ENCODE measurements at places on chromosomes 6 and 20.

GRCh38 chr6:43280234-43280633 lies 17.8 kb upstream of the SLC22A7 start:
- DNase-seq: no peak

DNA sequence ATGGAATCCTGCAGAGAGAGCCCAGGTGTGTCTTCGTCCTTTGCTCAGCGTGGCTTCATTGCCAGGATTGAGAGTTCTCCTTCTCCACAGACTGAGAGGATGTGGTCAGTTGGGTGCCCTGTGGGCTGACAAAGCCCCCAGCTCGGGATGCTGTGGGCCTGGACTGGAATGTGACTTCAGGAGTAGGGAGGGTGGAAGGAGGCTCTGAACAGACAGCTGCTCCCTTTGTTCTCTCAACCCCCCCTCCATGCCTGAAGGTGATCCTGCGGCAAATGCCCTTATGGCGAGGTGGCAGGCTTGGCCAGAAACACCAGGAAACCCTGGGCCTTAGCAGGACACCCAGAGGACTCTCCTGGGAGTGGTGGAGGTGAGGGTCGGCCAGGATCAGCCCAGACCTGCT lies 1.8 kb upstream of the CST5 start:
- DNase-seq: no peak

GRCh38 chr6:327538-328116 lies 35.3 kb downstream of the DUSP22 start:
- DNase-seq: no peak

DNA sequence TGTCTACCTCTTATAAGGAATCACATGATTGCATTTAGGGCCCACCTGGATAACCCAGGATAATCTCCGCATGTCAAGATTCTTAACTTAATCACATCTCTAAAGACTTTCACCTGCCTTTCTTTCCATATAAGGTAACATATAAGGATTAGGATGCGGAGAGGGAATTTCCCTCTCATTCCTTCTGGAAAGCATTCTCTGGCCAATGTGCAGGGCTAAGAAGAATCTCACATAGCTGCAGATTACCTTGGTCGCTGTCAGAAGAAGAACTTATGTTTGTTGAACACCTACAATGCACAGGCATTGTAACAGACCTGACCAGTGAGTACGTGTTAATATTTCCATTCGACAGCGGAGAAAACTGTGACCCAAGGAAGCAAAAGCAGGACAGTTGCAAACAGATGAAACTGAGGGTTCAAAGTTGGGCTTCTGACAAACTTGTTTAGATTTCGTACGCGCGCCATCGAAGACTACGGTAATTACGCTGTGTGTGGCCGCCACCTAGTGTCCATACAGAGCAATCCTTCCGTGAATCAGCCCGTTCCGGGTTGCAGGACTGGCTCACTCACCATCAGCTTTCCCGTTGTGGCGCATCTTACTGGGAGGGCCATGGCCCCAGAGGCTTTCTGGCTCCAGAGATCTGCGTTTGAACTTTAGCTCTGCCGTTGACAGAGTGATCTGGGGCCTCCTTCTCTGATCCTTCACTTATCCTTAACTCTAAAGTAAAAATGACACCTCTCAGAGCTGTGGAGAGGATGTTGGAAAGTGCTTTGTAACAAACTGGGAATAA lies 9.5 kb downstream of the C20orf202 start:
- DNase-seq: peak; percentile 19

GRCh38 chr20:49838546-49838945 lies 25.9 kb downstream of the SLC9A8 start:
- DNase-seq: no peak

- DNase-seq: no peak
Measured at GRCh38 chr6:33817489-33817888, 13.7 kb upstream of the MLN start.

- no peak for DNase-seq
Measured at GRCh38 chr6:7894262-7895124, 16.1 kb downstream of the TXNDC5 start.

DNA sequence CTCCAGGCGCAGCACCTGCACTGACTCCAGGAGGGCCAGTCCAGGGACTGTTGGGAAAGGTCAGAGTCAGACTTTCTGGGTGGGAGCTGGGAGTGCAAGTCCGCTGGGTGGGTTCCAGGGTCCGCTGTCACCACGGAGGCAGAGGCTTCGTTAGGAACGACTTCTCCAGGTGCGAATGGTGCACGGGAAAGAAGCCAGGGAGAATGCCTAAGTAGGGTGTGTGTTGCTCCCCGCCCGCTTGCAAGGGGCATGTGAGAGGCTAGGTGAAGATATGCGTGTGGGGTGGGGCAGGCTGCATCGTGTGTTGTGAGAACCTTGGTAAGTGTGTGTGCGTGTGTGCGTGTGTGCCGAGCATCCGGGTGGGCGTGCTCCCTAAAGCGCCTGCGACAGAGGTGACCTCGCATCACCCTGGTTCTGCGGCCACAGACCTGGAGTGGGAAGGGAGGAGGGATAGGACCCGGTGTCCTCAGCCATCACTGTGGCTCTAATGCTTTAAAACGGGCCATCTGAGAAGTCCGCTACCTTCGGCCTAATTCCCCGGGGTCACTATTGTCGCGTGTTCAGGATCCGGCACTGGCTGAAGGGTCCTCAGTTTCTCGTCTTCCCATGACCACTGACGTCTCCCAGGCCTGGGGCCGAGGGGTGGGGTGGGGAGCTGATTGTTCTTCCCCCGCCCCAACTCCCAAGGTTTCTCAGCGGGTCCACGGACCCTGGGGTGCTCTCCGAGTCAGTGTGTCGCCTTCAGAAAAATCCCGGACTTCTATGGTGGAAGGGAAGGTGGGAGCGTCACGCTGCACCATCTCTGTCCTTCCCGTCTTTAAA lies 6.1 kb downstream of the SLC32A1 start:
- DNase-seq: no peak

- no peak for DNase-seq
Measured at GRCh38 chr20:24483435-24484080, 14.1 kb downstream of the SYNDIG1 start.

GRCh38 chr6:169088762-169089161 lies 164.9 kb downstream of the THBS2 start:
- no peak for DNase-seq

GRCh38 chr6:12729467-12729866 lies 12.9 kb downstream of the PHACTR1 start:
- DNase-seq: no peak

- no peak for DNase-seq
Measured at GRCh38 chr6:78831492-78831891, 35.9 kb upstream of the IRAK1BP1 start.

DNA sequence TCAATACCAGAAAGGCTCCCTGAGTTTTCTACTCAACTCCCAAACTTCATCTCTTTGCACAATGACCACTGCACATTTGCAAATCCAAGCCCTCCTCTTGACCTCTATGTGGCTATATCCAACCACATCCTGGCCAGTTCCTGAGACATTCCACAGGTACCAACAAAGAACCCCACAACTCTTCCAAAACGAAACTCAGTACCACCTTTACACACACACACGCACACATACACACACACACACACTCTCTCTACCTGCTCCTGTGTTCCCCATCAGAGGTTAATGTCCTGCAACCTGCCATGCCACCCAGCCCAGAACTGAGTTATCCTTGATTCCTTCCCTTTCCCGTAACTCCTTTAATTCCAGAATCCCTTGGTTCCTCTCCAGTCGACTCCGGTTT lies 58.5 kb downstream of the CHD6 start:
- DNase-seq: no peak

GRCh38 chr20:3199976-3200755 lies 4.3 kb downstream of the DDRGK1 start:
- DNase-seq: no peak

GRCh38 chr6:36392621-36393020 lies 5.2 kb upstream of the ETV7 start:
- no peak for DNase-seq

DNA sequence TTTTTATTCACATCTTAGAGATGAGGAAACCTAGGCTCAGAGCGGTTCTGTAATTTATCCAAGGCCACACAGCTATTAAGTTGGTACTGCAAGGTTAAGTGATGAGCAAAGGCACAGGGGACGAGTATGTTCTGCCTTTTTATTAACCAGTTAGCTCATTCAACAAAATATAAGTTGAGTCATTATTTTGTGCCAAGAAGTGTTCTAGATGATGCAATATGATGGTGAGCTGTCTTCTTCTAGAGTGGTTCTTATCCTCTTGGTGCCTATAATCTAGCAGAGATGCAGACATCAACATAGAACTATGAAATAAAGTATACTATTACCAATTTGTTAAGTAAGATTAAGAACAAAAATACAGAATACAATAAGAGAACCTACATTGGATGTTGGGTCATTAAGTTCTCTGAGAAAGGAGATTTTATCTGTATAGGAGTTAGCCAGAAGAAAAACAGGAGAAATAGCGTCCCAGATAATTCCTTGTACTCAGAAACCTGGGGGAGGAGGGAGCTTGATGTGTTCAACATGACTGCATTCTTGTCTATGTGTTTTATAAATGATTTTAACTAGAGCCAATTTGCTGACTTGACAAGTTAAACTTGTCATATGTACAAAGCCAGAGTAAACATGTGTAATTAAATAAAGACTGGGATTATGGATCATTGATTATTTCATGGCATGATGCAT lies 122.3 kb downstream of the TBXT start:
- DNase-seq: no peak

GRCh38 chr6:7574500-7574899 lies 15.5 kb upstream of the SNRNP48 start:
- DNase-seq: no peak

DNA sequence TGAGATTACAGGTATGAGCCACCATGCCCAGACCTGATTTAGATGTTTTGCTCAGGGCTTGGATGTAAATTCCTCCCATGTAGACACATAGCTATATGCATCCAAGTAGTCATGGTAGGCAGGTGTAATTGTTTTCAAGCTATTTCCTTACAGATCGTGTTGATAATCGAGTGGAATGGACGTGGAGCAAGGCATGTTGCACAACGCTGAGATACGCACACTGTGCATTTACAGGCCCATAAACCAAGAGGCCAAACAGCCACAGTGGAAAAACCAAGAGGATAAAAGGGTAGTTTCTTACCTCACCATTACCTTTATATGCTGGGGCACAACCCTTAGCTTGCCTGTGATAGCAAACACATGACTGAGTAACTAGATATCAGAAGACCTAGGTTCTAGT lies 51.0 kb upstream of the ADGRF1 start:
- DNase-seq: no peak

DNA sequence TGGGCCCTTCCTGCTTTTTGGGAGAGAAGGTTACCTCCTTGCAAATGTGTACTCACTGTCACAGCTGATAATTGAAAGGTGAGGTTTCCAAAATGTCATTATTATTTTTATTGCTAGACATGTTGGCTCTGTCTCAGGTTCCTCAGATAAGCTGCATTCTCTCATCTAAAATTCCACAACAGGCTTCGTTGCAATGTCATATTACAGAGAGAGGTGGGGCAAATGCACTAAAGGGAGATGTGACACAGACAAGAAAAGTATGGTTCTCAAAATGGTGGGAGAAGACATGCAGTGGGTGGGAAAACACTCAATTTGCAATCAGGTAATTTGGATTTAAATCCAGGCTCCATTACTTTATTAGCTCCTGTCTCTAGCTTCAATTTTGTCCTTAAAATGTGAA lies 256.4 kb upstream of the POU3F2 start:
- DNase-seq: no peak

DNA sequence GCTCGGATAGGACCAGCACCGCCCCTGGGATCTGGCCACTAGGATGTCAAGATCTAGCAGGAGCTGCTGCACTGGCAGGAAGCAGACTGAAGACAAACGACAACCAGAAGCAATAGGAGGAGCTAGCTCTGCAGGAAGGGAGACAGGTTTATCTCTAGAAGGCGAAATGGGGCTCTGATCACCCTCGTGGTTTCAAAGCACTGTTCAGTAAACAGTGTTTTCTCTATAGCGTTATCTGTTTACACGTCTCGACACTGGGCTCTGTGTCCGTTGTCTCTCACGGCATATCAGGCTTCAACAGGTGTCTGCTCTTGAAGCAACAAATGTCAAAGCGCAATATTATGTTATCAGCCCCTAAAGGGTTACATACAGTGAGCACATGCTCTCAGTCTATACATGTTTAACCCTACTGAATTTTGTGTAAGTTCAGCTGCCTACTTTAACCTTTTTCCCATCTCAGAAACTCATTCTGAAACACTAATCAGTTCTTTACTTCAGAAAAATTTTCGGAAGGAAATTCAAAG lies 23.8 kb downstream of the TMEM14B start:
- no peak for DNase-seq

GRCh38 chr6:16583144-16583762 lies 178.0 kb downstream of the ATXN1 start:
- no peak for DNase-seq

DNA sequence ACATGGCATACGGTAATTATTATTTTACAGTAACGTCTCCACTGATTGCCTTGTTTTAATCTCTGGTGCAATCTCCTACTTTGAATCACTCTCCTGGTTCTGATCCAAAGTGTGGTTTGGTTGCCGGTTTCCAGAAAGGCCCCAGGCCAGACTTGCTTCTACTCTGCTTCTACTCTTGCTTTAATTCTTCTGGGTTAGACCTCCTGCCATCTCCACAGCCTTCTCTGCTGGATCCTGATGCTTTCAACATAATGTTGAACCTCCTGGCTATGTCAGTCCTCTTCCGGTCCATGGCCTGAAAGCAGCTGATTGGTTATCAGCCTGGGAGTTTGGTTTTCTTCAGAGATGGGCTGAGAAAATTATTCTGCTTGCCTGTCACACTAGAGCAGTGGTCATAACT lies 266.5 kb upstream of the RIMS1 start:
- DNase-seq: no peak

- no peak for DNase-seq
Measured at GRCh38 chr6:158158123-158158522, 9.9 kb downstream of the SERAC1 start.

- no peak for DNase-seq
Measured at GRCh38 chr6:25958700-25959162, 3.9 kb upstream of the TRIM38 start.

DNA sequence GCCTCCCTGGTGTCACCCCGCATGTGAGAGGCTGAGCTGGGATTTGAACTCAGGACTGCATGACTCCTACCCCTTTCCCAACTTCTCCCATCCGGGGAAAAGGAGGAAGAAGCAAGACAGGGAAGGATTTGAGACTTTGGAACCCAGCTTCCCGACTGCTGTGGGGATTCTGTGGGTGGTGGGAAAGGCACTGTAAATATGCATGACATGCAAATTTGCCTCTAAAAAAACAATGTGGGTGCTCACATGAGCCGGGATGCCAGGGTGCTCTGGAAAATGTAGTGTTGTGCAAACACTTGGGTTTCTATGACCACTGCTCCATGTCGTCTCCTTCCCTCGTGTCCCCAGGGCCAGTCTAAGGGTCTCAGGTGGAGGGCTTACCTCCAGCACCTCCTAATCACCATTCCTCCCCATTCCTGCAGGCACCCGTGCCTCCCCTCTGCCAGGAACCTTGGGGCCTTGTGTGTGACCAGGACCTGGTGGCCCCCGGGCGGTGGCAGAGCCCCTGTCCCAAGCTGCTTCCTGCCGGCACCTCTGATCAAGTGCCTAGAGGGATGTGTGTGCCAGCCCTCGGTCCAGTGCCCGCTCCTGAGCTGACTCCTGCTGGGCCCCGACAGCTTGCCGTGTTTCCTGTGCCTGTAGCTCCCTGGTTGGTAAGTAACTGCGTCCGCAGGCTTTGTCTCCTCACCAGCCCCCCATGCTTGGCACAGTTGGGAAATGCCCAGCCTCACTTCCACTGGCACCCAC lies 60.7 kb downstream of the DLGAP4 start:
- DNase-seq: no peak
